Right renal pelvis (tissue), 4 donors: ENCODE measurements at places on chromosomes 1 and 21. TPM values are rescaled to one million over a fixed set of nuclear protein-coding genes. Genes with fewer than 3 reads are reported as not detected.

- no peak for DNase-seq
These were observed 6.2 kb upstream of the ZNF281 start for GRCh38 chr1:200415789-200416593.

DNA sequence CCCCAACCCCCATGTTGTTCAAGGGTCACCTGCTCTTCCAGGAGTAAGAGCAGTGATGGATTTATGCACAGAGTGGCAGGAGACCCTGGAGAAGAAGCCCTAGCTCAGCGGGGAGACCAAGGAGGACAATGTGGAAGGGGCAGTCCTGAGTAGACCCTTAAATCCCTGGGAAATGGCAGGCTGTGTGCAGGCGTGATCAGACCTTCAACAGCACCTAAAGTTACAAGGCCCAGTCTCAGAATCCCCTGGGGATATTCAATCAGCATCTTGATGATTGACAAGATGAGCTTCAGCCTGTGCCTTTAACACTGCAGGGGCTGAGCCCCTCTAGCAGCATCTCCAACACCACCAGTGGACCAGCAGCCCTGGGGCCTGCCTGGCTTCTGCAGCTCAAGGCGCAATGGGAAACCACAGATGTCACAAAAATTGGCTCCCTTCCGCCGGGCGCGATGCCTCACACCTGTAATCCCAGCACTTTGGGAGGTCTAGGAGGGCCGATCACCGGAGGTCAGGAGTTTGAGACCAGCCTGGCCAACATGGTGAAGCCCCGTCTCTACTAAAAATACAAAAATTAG lies 60.4 kb downstream of the IRF2BP2 start:
- DNase-seq = no peak

Gene SRRM1
- 109 TPM for polyA plus RNA-seq

Gene COL11A1
- 8.4 TPM for polyA plus RNA-seq

Gene SLAMF8
- polyA plus RNA-seq = 0.74 TPM
